Activated CD4-positive, alpha-beta T cell treated with anti-CD3 and anti-CD28 coated beads, Interleukin-2, amount 50 U/mL, for 1 hour (primary cell): ENCODE measurements at places on chromosomes 1 and 21.

DNA sequence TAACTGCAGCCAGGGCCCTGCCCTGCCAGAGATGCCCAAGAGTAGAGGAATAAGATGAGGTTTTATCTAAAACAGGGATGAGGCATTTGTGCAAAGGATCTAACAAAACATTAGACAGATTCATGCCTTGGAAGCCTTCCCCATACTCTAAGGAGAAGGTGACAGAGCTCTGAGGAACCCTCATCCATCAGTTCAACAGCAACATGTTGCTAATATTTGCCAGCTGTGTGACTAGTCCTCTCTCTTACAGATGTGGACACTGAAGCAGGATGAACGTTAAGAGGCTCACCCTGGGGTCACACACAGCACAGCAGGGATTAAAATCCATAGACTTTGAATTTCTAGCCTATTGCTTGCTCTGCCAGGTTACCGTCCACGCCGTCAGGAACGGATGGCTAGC, 99.0 kb downstream of the ZBTB18 start:
- no peak for DNase-seq

- DNase-seq, result no peak
These were observed 251.1 kb upstream of the ADGRL2 start for GRCh38 chr1:81549588-81550127.

GRCh38 chr1:29050166-29050565, 73.5 kb downstream of the TMEM200B start:
- no peak for DNase-seq

DNA sequence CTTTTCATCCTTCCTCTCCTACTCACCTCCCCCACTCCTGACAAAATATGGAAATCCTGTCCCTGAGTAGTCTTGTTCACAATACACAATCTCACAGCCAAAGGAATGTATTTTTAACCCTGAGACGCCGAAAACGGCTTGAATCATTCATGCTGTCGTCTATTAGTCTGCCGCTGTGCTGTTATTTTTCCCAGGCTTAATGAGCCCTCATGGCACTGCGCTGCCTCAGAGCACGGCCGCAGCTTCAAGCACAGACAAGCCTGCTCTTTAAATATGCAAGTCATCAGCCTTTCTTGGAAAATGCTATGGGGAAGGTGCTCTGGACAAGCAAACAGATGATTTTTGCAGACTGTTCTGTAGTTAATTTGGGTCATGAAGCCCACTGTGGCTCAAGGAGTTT, 302.7 kb downstream of the DISC1 start:
- no peak for DNase-seq

DNA sequence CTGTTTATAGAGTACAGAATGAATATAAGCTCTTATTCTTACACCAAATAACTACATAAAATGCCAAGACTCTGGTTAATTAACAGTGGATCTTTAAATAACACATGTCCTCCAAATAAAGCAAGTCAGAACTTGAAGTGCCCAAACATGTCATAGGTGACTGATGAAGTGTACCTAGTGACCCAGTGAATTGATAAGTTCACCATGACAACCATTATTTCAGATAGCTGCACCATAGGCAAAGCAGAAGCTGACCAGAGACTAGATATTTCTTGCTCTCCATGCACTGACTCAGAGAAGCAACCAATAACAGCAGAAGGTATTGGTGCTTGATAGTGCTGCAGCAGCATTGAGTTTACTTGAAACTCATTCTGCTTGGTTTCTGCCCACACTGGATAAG, 192.1 kb downstream of the DUSP10 start:
- DNase-seq, result no peak

DNA sequence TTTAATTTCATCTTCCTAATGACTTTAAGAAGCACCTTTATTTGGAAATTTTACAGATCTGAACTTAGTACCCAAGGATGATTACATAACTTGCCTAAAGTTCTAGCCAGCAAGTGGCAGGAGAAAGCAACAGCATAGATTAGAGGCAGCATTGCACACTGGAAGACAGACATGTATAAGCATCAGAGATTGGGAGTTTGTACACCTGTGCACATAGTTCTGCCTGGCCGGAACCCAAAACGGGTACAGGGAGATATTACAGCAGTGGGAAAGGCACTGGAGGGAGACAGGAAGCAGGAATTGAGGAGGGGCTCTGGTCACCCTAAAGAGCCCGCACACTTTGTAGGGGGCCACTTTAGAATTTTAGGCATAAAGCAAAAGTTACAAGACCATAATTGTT, 19.3 kb downstream of the GBP6 start:
- no peak for DNase-seq

- DNase-seq, result peak; percentile 46
These were observed 15.3 kb upstream of the TMCO2 start for GRCh38 chr1:40232444-40232843.

DNA sequence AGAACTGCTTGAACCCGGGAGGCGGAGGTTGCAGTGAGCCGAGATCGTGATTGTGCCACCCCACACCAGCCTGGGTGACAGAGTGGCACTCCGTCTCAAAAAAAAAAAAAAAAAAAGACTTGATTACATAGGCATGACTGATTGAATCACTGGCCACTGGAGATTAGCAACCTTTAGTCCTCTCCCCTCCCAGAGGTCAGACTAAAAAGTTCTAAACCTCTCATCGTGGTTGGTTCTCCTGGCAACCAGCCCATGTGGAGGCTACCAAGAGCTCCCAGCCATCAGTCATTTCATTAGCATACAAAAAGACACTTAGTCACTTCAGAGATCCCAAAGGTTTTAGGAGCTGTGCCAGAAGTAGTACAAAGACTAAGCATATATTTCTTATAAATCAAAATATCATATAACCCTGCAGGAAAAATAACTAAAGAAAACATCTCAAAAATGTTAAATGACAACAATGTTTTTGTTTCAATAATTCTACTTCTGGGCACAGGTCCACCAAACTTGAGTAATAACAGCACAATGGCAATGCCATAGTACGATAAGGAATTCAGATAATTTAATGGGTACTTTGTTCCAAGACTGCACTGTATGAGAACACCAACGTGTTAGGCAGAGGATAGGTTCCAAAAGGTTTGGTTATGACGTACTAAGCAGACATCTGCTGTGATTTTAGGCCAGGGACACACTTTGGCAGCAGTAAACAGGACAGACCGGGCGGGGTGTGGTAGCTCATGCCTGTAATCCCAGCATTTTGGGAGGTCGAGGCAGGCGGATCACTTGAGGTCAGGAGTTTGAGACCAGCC, 18.1 kb downstream of the USP48 start:
- DNase-seq, result no peak

DNA sequence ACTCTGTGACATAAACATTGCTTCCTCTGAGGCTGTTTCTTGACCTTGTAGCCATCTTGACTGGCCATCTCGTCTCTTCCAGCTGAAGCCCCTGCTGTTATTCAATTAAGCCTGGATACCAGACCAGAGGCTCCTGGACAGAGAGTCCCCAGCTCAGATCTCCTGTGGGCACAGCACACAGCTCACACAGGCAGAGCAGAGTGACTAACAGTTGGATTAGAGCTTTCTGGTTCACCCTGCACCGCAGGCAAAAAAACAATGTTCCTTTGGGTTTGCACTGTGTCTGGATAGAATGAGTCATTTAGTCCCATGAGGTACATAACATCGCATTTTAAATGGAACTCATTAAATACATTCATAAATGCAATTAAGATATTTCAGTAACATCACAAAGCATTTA, 33.4 kb upstream of the USH2A start:
- no peak for DNase-seq

- DNase-seq, result no peak
These were observed 36.1 kb downstream of the FGGY start for GRCh38 chr1:59332983-59333382.

DNA sequence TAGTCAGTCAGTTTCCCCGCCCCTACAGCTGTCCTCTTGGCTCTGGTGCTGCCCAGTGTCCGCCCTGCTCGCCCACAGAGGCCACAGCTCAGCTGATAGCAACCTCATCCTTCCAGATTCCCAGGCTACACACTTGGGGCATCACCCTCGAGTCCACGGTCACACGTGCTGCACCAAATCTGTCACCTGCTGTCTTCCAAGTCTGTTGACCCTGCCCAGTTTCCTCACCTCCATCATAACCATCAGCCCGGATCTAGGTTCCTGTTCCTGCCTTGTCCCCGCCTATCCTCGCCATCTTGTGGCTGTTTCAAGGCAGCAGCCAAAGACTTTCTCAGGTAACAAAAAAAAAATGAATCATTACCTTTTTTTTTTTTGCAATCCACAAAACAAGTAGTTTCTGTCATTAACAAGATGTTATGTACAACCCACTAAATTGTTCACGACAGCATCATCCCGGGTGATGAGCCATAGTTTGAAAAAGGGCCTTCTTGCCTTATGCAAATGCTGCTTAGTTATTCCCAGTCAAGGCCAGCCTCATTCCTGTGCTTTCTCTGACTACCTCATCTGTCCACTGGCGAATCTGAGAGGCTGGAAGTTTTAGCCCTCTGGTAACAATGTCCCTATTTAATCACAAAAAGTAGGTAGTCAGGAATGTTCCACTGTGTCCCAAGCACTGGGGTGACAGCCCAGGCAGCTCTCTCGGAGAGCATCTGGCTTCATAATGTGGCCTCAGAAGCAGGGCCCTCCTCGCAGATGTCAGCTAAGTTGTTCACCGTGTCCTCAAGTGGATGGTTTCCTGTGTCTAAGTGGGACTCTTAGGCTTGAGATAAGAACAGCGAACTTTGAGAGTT, 4.9 kb upstream of the MIIP start:
- no peak for DNase-seq

DNA sequence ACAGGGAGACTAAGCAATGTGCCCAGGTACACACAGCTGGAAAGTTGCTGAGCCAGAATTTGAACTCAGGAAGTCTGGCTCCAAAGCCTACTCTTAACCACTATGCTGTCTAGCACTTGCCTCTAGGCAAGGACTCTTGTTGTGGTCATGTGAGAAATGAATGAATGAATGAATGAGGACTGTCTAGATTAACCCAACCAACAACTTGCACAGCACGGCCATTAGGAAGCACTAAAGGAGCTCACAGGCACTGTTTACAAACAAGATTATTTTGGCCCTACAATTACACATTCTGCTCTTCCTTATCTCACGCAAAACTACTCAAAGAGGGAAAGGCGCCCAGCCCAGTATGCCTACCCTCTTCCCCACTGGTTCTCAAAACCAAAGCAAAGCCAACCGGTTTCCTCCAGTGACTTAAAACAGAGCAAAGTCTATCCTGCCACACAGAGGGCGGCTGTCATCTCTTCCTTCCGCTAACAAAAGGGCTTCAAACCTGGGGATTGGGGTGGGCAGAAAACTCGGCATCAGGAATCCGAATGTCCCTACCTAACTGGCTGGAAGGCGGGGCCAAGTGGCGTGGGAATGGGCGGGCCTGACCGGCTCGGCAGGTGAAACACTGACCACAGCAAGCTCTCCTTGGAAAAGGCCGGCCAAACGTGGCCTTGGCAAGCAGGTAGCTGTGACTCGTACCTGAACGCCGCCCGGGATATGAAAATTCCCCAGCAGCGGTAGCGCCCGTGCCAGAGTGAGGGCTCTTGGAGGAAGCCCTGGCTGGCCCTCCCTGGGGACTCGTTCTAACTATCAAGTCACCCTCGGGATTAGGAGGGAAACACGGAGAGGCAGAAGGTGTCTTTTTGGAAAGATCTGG, 948 bp downstream of the STK40 start:
- peak; percentile 18 for DNase-seq

DNA sequence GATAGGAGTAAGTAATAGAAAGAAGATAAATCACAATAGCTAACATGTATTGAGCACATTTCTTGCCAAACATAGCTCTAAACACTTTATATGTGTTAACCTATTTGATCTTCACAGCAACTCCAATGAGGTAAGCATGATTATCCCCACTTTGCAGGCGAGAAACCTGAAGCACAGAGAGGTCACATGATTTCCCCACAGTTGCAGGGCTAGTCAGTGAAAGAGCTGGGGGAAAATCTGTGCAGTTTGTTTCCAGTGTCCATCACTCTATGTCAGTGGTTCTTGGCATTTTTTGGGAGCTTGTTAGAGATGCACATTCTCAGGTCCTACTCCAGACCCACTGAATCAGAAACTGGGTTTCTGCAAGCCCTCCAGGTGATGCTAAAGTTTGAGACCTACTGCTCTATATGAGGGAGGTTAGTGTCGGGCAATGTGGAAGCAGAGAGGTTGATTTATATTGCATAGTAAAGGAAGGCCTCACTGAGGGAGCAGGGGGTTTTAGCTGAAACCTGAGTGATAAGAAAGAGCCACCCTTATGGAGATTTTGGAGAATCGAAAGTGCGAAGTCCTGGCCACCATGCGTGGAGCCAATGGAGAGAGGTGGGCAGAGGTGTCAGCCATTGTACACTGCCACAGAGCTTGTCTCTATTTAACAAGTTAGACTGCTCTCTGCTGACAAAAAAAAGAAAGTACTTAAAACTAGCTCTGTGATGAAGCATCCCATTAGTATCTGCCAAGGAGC, 20.9 kb downstream of the MCOLN3 start:
- no peak for DNase-seq

DNA sequence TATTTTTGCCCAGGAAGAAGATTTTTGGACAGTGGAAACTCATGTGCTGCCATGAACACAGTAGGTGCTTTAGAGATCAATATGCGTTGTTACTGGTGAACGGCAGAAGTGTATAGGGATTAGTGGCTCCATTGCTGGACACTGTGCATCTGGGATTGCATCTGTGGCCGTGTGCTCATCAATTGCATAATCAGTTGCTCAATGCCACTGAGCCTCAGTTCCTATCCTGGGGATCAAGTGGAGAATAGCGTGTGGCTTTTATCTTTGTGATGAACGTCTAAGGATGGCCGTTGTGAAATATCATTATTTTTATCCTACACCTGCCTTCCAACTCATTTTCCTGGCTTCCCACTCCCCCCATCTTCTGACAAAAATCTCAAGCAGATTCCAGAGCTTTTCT, 5.4 kb downstream of the TNN start:
- no peak for DNase-seq

GRCh38 chr1:245829826-245830225, 675.0 kb downstream of the KIF26B start:
- no peak for DNase-seq

DNA sequence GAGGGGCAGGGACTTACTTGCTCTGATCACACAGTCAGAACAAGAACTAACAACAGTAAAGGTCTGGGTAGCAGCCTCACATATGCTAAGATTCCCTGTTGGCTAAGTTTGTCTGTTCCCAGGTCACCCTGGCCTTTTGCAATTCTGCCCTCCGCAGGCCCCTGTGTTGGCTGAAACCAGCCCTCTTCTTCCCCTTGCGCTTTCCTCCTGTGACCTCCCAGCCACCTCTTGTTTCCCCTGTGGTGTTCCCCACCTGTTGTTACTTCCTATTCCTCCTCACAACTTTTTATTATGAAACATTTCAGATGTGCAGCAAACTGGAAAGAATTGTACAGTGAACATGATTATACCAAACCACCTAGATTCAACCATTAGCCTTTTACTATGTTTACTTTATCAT, 23.4 kb downstream of the MAPKAPK2 start:
- DNase-seq, result no peak

GRCh38 chr1:116408803-116409720, 36.0 kb downstream of the ATP1A1 start:
- DNase-seq, result no peak
